ENCODE measurements at places on chromosomes 13 and 19.
A peak's percentile ranks its signal among the peaks of the same experiment; 100 is the strongest.

GRCh38 chr13:22387899-22388298 lies 717.0 kb downstream of the FGF9 start:
- DNase-seq, result no peak

DNA sequence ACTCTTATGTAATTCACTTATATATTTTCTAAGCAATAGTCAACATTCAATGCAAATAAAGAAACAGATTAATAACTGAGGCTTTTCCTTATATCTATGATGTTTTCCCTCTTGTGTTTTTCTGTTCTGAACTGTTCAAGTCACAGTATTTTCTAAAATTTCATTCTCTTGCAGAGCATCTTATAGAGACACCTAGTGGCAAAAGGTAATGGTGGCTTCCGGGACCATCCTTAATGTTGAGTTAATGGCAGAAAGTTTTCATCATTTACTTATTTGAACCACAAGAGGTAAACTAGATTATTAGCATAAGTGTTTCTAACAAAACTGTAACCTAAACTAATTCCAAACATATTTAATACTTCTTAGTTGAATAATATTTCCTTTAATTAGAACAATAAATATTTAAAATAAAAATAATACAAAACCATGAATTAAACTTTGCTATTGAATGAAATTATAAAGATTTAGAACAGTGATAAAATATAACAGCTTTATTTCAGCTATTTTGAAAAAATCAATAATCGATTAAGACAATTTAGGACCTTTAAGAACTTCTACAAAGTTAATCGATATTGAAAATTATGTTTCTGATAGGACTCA lies 1.7 kb upstream of the SLITRK5 start:
- peak; percentile 54 for DNase-seq

DNA sequence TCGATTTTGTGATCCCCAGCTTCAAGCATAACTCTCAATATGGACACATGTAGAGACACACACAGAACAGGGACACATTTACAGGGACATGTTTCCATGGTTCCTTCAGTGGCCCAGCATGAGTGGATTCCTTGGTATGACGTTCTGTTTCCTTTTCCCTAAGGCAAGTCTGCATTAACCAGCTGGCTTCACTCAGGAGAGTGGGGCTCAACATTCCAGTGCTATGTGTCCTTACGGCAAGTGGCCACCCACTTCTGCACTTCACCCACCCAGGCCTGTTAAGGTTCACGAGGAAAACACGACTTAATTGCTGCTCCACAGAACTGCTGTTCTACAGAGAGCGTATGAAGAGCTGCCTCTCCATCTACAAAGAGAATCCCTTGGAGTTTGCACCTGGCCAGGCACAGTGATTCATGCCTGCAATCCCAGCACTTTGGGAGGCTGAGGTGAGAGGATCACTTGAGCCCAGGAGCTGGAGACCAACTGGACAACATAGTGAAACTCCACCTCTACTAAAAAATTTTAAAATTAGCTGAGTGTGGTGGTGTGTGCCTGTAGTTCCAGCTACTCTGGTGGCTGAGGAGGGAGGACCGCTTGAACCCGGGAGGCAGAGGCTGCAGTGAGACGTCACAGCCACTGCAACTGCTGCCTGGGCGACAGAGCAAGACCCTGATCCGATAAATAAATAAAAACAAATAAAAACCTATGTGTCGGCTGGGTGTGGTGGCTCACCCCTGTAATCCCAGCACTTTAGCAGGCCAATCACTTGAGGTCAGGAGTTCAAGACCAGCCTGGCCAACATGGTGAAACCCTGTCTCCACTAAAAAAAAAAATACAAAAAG lies 32.5 kb downstream of the BRD4 start:
- DNase-seq, result no peak

GRCh38 chr19:45363861-45364459 lies 6.4 kb downstream of the ERCC2 start:
- no peak for DNase-seq

- no peak for DNase-seq
These were observed 14.9 kb downstream of the STK11 start for GRCh38 chr19:1220477-1220930.

DNA sequence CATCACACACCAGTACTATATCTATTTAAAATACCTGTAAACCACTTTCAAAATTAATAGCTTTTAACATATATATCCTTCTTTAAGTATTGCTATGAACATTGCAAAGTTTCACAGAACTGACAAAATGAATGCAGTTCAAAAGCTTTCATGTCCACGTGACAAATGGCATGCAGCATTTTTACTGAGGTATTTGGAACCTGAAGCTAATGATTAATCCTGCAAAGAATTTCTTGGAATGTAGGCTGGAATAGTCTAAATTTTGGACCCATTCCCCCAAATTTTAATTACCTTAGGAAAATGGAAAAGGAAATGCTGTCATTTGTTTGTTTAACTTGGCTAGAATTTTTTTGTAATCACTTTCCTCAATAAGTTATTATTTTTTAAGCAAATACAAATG lies 423.8 kb upstream of the GPC6 start:
- DNase-seq, result no peak

GRCh38 chr13:79307433-79307861 lies 98.6 kb downstream of the RBM26 start:
- DNase-seq, result no peak

GRCh38 chr13:38283346-38283745 lies 66.3 kb upstream of the UFM1 start:
- no peak for DNase-seq

- DNase-seq, result no peak
These were observed 8.1 kb downstream of the ZNF460 start for GRCh38 chr19:57288373-57288772.

DNA sequence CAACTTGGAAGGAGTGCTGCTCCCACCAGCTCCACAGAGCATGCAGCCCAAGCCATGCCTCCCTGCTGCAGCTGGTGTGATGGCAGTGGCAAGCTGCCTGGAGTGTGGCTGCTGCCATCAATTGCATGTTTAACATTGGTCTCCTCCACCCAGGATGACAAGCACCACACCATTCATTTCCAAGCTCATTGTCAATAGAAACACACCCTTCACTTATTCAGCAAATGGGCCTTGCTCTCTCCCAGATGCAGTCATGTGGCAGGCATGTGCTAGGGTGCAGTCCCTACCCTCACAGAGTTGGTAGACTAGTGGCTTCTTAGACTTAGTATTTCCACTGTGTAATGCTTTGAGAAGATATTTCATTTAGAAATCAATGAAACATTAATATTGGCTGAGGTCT lies 70.8 kb upstream of the FGF14 start:
- peak; percentile 39 for DNase-seq

- DNase-seq, result no peak
These were observed 941.9 kb upstream of the SLC10A2 start for GRCh38 chr13:104008075-104008474.

- peak; percentile 38 for DNase-seq
These were observed 10.1 kb downstream of the LGALS7B start for GRCh38 chr19:38799104-38799503.

DNA sequence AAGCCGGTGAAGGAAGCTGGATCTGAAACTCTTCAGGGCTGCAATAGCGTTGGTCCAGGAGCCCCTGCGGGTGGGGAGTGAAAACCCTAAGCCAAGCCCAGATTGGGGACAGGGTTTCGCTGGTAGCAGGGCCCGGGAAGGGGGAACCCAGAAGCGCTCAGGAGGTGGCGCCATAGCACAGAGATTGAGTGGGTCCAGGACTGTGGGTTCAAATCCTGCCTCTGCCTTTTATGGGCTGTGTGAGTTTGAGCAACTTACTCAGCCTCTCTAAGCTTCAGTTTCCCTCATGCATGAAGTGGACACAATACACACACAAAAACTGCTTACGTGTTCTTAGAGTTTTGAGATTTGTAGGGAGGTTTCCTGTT lies 8.3 kb upstream of the SYCN start:
- peak; percentile 35 for DNase-seq

DNA sequence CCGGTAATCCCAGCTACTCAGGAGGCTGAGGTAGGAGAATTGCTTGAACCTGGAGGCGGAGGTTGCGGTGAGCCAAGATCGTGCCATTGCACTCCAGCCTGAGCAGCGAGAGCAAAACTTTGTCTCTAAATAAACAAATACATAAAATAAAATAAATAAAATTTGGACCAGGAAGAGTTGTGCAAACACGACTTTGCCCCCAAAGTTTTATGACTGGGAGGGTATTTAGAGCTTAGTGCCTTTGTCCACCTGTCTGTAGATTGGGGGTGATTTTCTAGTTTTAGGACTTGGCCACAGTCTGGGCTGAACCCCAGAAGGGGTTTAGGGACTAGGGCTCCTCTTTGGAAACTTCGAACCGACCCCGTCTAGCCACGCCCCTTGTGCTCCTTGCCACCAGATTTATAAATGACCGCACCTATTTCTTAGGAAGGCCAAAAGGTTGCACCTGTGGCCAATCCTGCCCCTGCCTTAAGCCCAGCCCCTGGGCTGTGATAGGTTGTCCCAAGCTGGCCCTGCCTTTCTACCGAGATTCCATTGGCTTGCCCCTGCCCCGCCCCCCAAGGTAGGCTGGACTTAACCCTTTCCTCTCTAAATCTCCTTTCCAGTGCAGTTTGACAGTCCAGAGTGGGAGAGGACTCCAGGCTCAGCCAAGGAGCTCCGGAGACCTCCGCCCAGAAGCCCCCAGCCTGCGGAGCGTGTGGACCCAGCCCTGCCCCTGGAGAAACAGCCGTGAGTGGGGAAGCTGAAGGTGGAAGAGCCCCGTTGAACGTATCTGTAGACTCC lies 5.3 kb downstream of the SHD start:
- DNase-seq, result peak; percentile 23

DNA sequence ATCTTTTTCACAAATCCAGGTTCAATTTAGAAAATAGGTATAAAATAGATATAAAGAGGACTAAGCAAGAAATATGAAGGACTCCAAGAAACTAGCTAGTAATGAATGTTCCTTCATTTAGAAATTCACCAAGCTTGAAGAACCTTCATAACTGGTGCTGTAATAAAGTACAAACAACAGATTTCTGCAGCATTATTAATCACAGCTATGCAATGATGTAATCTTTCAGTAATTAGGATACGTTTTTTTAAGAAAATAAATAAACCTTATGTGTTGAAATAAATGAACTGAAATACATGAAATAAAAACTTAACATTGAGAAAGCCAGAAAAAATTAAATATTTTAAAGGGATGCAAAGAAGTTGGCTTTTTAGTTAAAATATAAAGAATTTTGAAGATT lies 236.1 kb downstream of the RGCC start:
- DNase-seq, result no peak

DNA sequence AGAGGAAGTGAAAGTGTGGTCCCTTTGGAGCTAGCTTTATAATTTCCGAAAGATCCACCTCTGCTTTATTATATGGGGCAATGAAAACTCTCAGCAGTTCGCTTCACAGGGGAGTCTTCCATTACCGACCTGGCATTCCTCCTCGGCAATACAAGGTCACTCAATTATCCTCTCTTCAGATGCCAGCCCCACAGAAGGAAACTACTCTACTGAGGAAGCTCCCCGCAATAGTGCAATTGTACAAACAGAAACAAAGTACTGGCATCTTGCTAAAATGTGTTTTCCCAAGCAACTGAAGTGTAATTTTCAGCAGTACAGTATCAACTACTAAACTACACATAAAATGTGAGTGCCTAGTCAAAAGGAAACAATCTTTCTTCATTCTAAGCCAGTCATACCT lies 702.0 kb downstream of the PCDH9 start:
- no peak for DNase-seq

GRCh38 chr19:38674388-38675171 lies 27.1 kb downstream of the ACTN4 start:
- DNase-seq, result no peak

- DNase-seq, result peak; percentile 62
These were observed 911 bp downstream of the ENOX1 start for GRCh38 chr13:43785650-43786471.

DNA sequence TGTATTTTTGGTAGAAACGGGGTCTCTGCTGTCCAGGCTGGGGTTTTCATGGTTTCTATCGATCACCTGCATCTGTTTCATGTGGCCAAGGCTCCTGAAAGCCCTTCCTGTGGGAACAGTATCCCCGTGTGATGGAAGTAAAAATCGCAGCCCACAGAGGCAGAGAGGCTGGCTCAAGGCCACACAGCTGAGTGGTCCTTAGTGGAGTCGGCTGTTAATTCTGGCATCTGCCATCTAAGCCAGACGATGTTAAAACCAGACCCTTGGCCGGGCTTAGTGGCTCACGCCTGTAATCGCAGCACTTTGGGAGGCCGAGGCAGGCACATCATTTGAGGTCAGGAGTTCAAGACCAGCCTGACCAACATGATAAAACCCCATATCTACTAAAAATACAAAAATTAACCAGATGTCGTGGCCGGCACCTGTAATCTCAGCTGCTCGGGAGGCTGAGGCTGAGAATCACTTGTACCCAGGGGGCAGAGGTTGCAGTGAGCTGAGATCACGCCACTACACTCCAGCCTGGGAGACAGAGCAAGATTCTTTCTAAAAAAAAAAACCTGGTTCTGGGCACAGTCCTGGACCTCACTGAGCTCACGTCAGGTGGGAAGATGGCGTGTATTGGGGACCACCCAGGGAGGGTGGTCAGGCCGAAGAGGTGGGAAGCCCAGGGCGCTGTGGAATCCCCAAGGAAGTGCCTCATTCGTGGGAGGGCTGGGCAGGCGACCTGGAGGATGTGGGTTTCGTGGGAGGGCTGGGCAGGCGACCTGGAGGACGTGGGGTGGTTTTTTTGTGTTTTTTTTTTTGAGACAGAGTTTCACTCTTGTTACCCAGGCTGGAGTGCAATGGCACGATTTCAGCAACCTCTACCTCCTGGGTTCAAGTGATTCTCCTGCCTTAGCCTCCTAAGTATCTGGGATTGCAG lies 18.5 kb upstream of the MISP start:
- no peak for DNase-seq

DNA sequence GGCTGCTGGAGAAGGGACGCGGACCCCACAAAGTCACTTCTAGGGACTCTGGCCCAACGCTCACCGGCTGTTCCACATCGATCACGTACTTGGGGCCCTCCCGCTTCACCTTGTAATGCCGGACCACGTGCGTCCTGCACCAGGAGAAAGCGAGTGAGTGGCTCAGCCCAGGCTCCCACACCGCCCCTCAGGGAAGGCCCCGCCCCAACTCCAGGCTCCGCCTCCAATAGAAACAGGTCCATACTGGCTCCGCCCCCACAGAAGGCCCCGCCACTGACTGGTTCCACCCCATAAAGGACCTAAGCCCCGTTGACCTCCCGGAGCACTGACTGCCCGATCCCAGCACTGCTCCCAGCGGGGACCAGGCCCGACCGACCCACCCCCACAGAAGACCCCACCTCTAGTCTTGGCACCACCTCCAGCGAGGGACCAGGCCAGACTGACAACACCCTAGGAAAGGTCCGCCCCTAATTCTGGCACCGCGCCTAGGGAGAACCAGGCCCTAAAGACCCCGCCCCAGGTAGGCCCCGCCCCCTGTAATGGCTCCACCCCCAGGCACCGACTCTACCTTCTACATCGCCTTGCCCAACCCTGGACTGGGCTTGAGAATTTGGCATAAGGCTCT lies 11.3 kb downstream of the STAP2 start:
- peak; percentile 92 for DNase-seq

DNA sequence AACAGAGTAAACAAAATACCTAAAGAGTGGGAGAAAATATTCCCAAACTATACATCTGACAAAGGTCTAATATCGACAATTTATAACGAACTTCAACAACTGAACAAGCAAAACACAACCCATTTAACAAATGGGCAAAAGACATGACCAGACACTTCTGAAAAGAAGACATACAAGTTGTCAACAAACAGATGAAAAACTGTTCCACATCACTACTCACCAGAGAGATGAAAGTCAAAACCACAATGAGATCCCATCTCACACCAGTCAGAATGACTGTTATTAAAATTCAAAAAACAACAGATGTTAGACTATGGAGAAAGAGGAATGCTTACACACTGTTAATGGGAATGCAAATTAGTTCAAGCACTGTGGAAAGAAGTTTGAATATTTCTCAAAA lies 233.8 kb upstream of the EDNRB start:
- DNase-seq, result no peak

Measured in NCI-H345 (cell line).